ENCODE measurements at places on chromosomes 3 and 15.

DNA sequence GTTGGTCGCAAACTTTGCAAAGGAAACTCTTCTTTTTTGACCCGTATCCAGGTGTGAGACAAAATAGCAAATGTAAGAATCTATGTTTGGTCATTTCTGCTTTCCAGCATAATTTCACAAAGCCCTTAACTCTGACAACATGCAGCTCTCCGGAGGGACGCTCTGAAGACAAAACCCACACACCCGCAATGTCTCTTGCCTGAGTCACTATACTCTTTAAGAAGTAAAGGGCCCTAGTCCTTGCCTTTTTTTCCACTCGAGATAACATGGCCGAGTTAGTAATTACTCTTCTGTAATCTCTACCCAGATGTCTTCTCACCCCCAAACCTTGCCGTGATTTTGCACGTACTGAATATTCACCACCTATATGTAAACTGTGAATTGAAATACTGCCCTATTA is 115.7 kb upstream of the ADAMTS9 start:
- no peak for DNase-seq

DNA sequence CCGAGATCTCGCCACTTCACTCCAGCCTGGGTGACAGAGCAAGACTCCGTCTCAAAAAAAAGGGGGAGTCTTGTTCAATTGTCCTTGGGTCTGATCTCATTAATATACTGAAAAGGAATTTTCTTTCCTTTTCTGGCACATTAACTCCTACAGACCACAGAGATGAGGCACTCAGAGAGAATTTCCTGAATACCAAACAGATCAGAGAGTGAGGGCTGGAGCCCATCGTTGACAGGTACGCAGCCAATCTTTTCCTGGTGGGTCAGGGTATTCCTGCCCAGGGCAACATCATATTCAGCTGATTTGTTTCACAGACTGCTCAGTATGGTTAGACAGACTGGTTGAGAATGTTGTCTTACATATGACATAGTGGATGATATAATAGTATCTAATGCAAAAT is 82.8 kb upstream of the TNFSF10 start:
- no peak for DNase-seq

- DNase-seq: no peak
These were observed 45.0 kb upstream of the SPRED1 start for GRCh38 chr15:38207621-38208020.

- DNase-seq: no peak
These were observed 55.9 kb downstream of the ALCAM start for GRCh38 chr3:105422645-105423044.

- DNase-seq: no peak
These were observed 1.9 kb upstream of the MTMR14 start for GRCh38 chr3:9647450-9647849.
